ENCODE measurements at places on chromosomes 1 and 21.

GRCh38 chr1:10510520-10511493 lies 36.1 kb downstream of the PEX14 start:
- DNase-seq: peak; percentile 94

GRCh38 chr21:37828556-37828955 lies 87.7 kb downstream of the KCNJ6 start:
- no peak for DNase-seq

DNA sequence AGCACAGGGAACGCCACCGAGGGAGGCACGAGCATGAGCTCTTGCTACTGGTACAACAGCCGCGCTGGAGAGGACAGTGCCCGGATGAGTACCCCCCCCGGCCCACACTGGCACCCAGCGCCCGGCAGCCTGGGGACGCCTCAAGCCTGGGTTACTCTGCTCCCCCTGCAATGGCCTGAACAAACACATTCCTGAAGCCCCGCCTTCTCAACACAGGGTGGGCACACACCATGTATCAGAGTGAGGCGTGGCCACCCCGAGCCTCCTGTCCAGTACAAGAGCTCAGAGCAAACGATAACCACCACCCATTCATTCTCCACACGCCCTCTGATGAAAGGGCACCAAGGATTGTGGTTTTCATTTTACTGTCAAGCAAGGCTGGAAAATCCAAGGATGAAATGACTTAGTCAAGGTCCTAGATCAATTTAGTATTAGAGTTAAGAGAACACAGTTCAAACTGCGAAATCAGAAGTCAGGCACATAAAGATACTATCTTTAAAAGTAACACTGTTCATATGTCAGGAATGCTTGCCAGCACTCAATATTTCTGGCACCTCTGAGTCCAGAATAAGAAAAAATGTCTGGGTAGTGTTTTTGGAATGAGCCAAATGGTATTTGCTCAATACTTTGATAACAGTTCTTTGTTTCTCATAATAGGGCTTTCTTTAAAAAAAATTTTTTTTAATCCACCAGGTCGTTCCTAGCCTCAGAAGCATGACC lies 22.0 kb downstream of the UBE2G2 start:
- DNase-seq: no peak

- no peak for DNase-seq
These were observed 10.4 kb downstream of the SH3BGRL3 start for GRCh38 chr1:26290122-26290881.
